ENCODE measurements at places on chromosomes 4 and X. TPM values are rescaled to one million over a fixed set of nuclear protein-coding genes. Genes with fewer than 3 reads are reported as not detected.

- H3K27me3 ChIP-seq: peaks cover 11% of the 10 kb centered on the region
- H3K4me1 ChIP-seq: no peaks in the 10 kb centered on the region
- H3K36me3 ChIP-seq: no peaks in the 10 kb centered on the region
- no peak overlapping the region for H3K4me3 ChIP-seq
- DNase-seq: peak; percentile 40
Observed at GRCh38 chr4:1583051-1583785, 100.9 kb downstream of the FAM53A start.

- DNase-seq: peak; percentile 84
- H3K36me3 ChIP-seq: no peaks in the 10 kb centered on the region
- H3K4me1 ChIP-seq: no peaks in the 10 kb centered on the region
Observed at GRCh38 chr4:169791527-169792156, 33.9 kb upstream of the HPF1 start.

DNA sequence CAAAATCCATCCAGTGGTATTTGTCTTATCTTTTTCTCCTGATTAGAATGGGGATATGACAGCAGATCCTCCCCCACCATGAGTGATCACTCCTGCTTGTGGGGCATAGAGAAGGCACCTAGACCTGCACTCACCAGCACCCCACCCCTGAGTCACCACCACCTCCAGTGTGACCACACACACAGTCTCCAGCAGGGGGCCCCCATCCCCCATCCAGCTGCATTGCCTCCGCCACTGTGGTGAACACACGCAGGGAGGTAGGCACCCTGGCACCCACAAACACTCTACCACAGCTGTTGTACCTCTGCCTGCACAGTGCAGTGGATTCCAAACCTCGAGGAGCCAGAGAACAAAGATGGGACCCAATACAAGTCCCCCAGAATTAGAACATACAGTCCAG lies 9.0 kb upstream of the MAGEA8 start:
- peak; percentile 81 for DNase-seq
- no peaks in the 10 kb centered on the region for H3K27me3 ChIP-seq
- H3K27ac ChIP-seq: no peak overlapping the region
- no peaks in the 10 kb centered on the region for H3K4me1 ChIP-seq
- no peaks in the 10 kb centered on the region for H3K36me3 ChIP-seq

DNA sequence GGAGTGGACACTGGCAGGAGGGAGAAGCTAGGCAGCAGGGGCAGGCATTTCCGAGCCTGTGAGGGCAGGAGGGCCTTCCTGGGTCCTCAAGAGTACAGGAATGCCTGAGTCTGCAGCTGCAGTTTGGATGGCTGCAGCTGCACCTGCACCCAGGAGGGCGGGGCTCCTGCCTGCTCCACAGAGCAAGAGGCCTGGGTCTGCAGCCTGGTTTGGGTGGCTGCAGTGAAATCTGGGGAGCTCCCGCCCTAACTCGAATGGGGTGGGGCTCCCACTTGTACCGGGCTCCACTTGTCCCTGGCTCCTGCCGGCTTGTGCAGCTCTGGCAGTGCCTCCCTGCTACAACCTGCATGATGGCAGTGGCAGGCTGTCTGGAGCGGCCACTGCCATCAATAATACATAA lies 436.0 kb downstream of the ARHGAP24 start:
- peak; percentile 46 for DNase-seq
- H3K4me3 ChIP-seq: no peak overlapping the region
- H3K27me3 ChIP-seq: no peaks in the 10 kb centered on the region
- peaks cover 4% of the 10 kb centered on the region for H3K4me1 ChIP-seq

DNA sequence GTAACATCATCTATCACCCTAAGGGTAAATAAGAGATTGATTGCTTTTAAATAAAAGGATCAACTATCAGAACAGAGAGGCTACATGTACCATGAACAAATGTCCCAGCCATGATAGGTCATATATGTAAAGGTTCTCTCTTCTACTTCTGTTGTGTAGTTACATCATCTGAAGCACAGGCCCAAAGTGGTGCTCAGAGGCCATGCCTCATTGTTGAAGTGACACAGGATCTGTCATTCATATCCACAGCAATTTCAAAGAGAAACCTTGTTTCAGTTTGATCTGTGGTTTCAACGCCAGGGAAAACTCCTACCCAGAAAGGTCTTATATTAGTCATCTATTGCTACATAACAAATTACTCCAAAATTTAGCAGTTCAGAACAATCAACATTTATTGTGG lies 269.2 kb upstream of the MAOA start:
- no peak overlapping the region for H3K27ac ChIP-seq
- no peak overlapping the region for H3K4me3 ChIP-seq
- no peaks in the 10 kb centered on the region for H3K36me3 ChIP-seq
- no peaks in the 10 kb centered on the region for H3K27me3 ChIP-seq

GRCh38 chr4:30454504-30454903 lies 265.7 kb upstream of the PCDH7 start:
- H3K4me3 ChIP-seq: no peak overlapping the region
- DNase-seq: no peak
- H3K4me1 ChIP-seq: no peaks in the 10 kb centered on the region

- H3K4me1 ChIP-seq: no peaks in the 10 kb centered on the region
- H3K4me3 ChIP-seq: no peak overlapping the region
- no peak overlapping the region for H3K27ac ChIP-seq
- H3K36me3 ChIP-seq: no peaks in the 10 kb centered on the region
- H3K27me3 ChIP-seq: no peaks in the 10 kb centered on the region
- no peak for DNase-seq
Observed at GRCh38 chrX:3161681-3162080, 120.4 kb downstream of the ARSF start.

DNA sequence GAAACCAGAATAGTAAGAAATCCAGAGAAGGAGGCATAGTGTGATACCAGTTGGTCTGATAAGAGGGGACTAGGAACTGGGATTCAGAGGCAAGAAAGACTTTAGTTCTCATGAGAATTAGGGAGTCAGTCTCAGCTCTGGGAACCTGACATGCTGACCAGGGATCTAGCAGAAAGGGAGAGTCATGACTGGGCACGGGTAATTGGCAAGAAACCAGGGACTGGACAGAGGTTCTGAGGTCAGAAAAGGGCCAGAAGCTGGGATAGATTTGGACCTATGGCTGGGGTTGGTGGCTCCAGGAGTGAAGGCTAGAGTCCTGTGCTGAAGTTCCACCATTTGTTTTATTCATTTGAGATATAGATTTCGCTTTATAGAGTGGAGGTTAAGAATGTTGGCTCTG lies 110.2 kb upstream of the C1GALT1C1 start:
- H3K36me3 ChIP-seq: no peaks in the 10 kb centered on the region
- H3K4me3 ChIP-seq: no peak overlapping the region
- no peaks in the 10 kb centered on the region for H3K27me3 ChIP-seq
- DNase-seq: no peak

DNA sequence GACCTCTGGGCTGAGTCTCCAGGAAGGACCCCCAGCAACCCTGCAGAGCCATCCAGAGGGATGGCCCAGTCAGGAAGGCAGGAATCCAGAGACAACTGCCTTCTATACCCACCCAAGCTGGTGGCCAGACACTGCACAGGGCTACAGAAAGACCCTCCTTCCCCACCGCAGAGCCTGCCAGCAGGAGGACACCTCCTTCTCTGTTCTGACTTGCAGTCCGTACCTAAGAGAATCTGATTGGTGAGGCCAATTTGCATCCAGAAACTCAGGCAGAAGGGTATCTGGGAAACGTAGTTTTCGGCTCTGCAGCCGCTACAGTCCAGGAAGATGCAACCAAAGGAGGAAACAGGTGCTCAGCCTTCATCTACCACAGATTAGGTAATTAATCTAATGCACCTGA lies 155.4 kb upstream of the FRG1 start:
- no peak overlapping the region for H3K4me3 ChIP-seq
- peaks cover 2% of the 10 kb centered on the region for H3K27me3 ChIP-seq
- H3K36me3 ChIP-seq: no peaks in the 10 kb centered on the region

DNA sequence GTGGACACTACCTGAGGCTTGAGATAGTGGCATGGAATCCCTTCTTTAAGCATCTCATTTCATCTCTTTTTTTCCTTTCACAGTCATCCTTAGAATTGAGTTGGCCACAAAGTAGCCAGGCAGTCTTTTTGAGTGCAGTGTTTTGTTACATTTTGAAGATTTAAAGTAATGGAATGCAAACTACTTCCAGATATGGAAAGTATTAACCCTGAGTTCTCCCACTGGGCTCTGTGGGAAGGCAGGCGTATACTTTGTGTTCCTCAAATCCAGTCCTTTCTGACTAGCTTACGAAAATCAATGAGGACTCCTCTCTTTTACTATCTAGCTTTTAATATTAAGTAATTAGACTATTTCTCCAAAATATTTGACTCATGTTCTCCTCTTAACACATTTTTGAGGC lies 29.9 kb downstream of the PCDH10 start:
- H3K27ac ChIP-seq: no peak overlapping the region
- H3K27me3 ChIP-seq: no peaks in the 10 kb centered on the region
- peaks cover 64% of the 10 kb centered on the region for H3K36me3 ChIP-seq

DNA sequence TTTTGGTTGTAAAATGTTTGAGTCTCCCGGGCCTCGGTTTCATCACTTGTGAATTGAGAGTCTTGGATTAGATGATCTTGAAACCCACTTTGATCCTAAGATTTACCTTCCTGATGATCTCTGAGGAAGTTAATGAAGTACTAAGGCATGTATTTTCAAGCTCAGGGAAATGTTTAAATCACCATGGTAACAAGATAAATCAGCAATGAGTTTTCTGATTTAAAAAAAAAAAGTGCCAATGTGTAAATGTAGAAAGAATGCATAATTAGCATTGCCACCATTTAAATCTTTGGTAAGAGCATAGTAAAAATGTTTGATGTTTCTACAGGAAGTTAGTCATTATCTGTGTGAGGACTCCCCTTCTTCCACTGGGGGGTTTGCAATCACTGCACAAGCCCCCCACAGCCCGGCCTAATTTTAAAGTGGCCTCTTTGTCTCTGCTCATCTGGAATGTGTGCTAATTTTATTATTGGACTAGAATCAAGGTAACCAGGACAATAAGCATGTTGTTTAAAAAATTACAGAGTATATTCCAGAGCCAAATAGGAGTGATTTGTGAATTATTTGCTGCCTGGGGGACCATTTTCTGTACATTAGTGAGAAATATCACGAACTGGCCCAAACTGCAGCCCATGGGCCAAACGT lies 93.6 kb downstream of the SLC34A2 start:
- H3K4me1 ChIP-seq: no peaks in the 10 kb centered on the region
- H3K27me3 ChIP-seq: no peaks in the 10 kb centered on the region
- H3K4me3 ChIP-seq: no peak overlapping the region
- H3K27ac ChIP-seq: no peak overlapping the region
- no peak for DNase-seq

DNA sequence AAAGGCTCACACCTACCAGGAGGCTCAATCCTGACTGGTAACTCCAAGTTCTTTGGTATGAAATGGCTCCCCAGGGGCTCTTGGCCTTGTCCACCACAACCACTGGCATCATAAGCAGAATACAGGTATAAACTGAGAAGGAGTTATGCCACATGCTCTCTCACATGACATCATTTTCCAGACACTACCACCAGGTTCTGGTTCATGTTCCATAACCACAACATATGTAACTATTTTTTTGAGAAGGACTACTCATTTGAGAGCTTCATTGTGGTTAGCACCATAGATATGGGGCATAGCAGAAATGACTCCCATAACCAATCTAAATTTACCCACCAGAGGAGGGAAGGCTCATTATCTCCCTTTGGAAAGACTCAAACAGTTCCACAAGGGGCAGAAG lies 19.6 kb downstream of the PRDM5 start:
- H3K4me3 ChIP-seq: no peak overlapping the region
- DNase-seq: no peak
- no peak overlapping the region for H3K27ac ChIP-seq
- peaks cover 3% of the 10 kb centered on the region for H3K27me3 ChIP-seq
- no peaks in the 10 kb centered on the region for H3K4me1 ChIP-seq

DNA sequence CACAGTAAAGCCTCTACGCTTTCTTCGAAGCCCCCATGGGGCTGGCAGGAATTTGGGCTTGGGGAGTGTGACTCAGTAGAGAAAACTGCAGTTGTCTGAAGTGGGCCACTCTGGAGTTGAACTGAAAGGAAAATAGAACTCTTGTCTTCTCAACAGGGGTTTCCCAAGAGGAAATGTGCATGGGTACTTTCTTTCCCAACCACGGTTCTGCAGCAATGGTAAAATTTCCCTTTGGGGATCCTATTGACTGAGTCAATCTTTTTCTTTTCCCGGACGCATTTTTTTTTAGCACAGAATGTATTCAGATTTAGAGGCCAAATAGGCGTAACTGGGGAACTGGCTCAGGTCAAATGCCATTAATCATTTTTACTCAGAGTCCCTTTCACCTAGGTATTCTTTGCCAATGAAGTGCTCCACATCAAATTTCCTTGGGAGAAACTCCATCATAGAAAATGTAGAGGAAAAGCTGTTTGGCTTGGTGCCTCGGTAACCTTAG lies 269.3 kb downstream of the STIM2 start:
- H3K36me3 ChIP-seq: no peaks in the 10 kb centered on the region
- H3K4me3 ChIP-seq: no peak overlapping the region
- H3K4me1 ChIP-seq: peaks cover 5% of the 10 kb centered on the region
- DNase-seq: peak; percentile 48

DNA sequence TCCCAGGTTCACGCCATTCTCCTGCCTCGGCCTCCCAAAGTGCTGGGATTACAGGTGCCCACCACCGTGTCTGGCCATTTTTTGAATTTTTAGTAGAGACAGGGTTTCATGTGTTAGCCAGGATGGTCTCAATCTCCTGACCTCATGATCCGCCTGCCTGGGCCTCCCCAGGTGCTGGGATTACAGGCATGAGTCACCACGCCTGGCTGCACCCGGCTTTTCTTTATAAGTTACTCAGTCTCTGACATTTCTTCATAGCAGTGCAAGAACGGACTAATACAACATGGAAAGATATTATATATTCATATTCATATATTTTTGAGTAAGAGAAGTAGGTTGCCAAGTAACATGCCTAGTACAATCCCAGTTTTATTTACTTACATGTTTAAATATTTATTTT lies 22.9 kb downstream of the SHROOM3 start:
- peak overlapping the region; percentile 99 for H3K27ac ChIP-seq
- no peaks in the 10 kb centered on the region for H3K36me3 ChIP-seq
- DNase-seq: peak; percentile 60
- H3K27me3 ChIP-seq: no peaks in the 10 kb centered on the region
- no peak overlapping the region for H3K4me3 ChIP-seq

DNA sequence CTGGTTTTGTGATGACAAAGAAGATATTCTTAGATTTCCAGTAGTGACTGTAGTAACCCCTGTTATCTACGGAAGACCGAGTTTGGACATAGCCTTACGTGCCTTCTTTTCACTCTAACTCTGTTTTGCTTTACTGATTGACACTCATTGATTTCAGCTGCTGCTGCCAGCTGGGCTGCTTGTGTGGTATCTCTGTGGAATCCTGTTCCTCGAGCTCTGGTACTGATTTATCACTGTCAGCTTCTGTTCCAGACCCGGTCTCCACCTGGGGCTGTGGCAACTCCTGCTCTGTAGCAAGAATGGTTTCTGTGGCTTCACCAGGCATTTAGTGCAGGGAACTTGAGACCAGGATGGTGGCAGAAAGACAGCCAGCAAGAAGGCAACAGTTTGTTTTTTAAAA lies 24.6 kb upstream of the LAP3 start:
- H3K4me1 ChIP-seq: no peaks in the 10 kb centered on the region
- DNase-seq: no peak
- H3K27ac ChIP-seq: no peak overlapping the region
- no peak overlapping the region for H3K4me3 ChIP-seq
- no peaks in the 10 kb centered on the region for H3K36me3 ChIP-seq
- H3K27me3 ChIP-seq: peaks cover 14% of the 10 kb centered on the region

GRCh38 chr4:57163530-57164459 lies 53.6 kb upstream of the IGFBP7 start:
- H3K36me3 ChIP-seq: no peaks in the 10 kb centered on the region
- H3K4me1 ChIP-seq: no peaks in the 10 kb centered on the region
- peak overlapping the region; percentile 81 for H3K4me3 ChIP-seq
- H3K27ac ChIP-seq: no peak overlapping the region

MAGEB16 gene
- total RNA-seq: not detected

NKX3-2 gene
- total RNA-seq: 0.25 TPM

SLC10A4 gene
- total RNA-seq: 2.0 TPM

NSD2 gene
- total RNA-seq: 153 TPM

DACH2 gene
- total RNA-seq: 1.4 TPM

ENPEP gene
- 9.4 TPM for total RNA-seq

HAUS7 gene
- 24.7 TPM for total RNA-seq

MAGEA1 gene
- total RNA-seq: not detected

Measured in endodermal cell (in vitro differentiated cells).